ENCODE measurements at places on chromosomes 7 and 10. TPM values are rescaled to one million over a fixed set of nuclear protein-coding genes. Genes with fewer than 3 reads are reported as not detected.

Gene CXCL12
- total RNA-seq, result 2.9 TPM

Gene GLI3
- total RNA-seq, result 1.0 TPM

Gene TSPAN33
- 0.19 TPM for total RNA-seq

Gene ADCYAP1R1
- not detected for total RNA-seq

Gene TET1
- total RNA-seq, result 1.2 TPM

Gene CAMK1D
- 0.85 TPM for total RNA-seq

Gene STRIP2
- 2.7 TPM for total RNA-seq

Gene ZNF37A
- 9.4 TPM for total RNA-seq

Gene C7orf57
- not detected for total RNA-seq

Gene COBL
- total RNA-seq, result under 0.01 TPM

Gene EPO
- not detected for total RNA-seq

Gene FAM25C
- not detected for total RNA-seq

Gene FGF8
- total RNA-seq, result not detected

Gene PNLIPRP1
- not detected for total RNA-seq
